Fibroblast of skin of abdomen (primary cell): ENCODE measurements at places on chromosomes 5 and 9.
A peak's percentile ranks its signal among the peaks of the same experiment; 100 is the strongest.

- DNase-seq = no peak
These were observed 64.0 kb downstream of the RGS7BP start for GRCh38 chr5:64569858-64570257.

- DNase-seq = no peak
These were observed 78.9 kb upstream of the GAS1 start for GRCh38 chr9:87026204-87026603.

GRCh38 chr5:30099634-30100033 is 1093.9 kb upstream of the CDH6 start:
- peak; percentile 4 for DNase-seq

DNA sequence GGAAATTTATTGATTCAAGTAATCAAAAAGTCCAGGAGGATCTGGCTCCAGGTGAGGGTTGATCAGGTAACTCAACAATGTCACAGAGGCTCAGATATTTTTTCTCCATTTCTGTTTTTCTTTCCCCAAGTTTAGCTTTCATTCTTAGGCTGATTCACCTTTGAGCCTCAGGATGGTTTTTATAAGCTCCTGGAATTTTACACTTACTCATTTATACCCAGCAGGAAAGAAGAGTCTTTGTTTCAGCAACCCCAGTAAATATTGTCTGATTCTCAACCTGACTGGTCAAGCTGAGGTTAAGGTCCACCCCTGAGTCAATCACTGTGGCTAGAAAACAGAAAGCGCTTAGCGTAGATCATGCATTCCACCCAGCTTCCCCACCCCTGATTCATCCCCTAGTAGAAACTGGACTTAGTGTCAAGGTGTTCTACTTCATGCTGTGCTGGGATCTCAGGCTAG is 500.6 kb downstream of the KIF4B start:
- no peak for DNase-seq

DNA sequence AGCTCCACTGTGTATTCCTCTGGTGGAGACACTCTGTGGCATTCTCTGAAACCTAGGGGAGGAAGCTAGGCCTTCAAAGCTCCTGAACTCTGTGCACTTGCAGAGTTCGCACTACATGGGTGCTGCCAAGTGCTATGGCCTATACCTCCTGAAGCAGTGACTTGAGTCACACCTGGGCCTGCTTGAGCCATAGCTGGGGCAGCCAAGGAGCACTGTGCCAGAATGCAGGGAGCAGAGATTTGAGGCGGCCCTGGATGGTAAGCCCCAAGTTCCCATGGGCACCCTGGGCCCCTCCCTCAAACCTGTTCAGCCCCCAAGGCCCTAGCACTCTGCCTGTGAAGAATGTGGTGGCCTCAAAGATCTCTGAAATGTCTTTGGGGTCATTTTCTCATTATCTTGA is 212.9 kb downstream of the SPATA31A6 start:
- no peak for DNase-seq

DNA sequence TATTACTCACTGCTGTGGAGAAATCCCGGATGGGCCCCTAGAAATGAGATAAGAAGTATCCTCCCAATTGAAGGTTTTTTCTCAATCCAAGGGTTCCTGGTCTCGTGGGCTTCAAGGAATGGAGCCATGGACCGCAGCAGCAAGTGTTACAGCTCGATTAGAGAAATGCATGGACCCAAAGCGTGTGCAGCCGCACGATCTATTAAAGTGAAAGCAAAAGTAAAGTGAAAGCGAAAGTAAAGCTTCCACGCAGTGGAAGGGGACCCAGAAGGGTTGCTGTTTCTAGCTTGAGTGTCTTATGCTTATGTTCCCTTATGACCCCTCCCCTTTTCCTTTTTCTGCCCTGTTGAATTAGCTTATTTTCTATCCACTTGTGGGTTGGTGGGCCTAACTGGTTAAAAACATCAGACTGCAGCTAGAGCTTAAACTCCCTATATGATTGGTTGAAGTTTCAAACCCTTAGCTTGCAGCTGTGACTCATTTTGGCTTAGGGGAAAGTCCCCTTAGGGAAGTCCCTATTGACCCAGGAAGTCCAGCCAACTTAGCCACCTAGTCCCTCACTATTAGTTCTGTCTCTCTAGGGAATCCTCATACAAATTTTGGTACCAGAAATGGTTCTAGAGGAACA is 1111.8 kb downstream of the TAF11L14 start:
- DNase-seq = no peak
